ENCODE measurements at places on chromosomes 2 and 18.

DNA sequence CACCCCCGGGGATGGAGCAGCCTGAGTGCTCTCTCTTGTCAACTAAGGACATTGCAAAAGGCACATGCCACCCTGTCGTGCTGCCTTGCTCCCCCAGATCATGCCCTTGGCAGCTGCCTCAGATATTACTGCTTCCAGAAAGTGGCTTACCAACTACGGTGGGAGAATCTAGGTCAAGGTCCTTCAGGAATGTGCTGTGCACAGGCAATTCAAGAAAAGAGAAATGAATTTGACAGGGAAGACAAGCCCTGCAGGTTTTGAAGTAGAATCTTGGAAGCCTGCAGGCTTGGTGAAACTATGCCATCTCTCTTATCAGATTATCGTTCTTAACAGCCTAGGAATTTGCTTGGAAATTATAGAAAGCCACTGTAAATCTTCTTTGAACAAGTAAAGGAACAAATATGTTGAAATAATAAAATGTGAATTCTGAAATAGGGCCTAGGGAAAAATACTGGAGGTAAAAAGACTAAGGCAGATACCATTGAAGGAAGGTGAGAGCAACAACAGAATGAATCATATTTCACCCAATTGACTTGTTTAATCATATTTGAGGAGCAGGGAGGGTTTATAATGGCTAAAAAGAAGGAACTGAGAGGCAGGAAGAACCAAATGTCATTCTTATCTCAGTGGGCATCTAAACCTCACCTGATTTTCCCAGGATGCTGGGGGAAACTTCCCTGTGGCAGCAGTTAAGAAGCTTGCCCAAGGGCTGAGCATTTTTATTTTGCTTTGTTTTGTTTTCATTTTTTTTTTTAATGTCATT is 94.0 kb upstream of the GLS start:
- DNase-seq: no peak

DNA sequence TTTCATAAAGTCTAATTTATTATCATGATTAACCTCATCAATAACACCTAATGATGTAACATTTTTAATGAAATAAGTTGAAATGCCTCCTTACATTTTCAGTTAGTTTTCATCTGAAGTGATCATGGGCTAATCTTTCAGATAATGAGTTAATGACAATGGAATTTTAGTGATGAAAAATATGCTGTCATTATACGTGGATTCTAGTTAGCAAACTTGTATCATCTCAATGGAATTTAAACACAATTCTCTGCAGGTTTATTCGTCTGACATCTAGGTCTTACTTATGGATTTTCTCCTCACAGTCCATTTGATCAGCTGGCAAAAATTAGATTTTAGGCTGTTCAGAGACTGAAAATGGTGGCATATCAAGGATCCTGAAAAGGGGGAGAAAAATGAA is 885.0 kb downstream of the SLC4A3 start:
- no peak for DNase-seq

DNA sequence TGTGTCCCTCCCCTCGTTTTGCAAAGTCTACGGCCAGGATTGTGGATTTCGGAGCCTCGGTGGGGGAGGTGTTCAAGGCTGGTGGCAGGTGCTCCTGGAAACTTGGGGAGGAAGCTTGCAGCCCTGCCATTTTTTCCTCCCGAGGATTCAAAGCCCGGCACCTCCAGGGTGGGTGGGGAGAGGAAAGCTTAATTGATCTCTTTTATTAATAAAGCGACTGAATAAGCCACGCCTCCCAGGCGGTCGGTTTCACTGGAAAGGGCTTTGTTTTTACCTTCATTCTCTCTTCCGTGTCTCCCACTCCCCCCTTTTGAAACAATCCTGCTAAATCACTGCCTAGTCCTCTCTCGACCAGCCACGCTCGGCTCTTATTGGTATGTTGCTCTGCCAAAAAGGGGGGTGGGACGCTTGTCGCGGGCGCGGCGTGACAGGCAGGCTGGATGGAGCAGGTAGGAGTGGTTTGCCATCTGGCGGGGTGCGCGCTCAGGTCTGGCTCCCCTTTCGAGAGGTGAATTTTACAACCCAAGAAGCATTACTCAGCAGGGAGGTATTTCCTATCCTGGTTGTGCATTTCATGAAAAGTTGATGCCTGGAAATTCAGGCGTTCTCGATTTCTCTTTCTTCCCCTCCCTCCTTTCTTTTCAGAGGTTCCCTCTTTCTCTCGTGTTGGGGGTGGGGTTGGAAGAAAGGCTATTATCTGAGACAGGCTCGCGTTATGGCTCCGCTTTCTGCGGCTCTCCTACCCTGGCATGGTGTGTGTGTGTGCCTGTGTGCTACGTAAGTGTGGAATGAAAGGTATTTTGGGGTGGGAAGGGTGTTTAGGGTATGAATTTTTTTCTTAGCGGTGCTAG is 1.4 kb downstream of the NEDD4L start:
- DNase-seq: peak; percentile 13

GRCh38 chr2:119463136-119463535 is 31.5 kb downstream of the TMEM37 start:
- no peak for DNase-seq

DNA sequence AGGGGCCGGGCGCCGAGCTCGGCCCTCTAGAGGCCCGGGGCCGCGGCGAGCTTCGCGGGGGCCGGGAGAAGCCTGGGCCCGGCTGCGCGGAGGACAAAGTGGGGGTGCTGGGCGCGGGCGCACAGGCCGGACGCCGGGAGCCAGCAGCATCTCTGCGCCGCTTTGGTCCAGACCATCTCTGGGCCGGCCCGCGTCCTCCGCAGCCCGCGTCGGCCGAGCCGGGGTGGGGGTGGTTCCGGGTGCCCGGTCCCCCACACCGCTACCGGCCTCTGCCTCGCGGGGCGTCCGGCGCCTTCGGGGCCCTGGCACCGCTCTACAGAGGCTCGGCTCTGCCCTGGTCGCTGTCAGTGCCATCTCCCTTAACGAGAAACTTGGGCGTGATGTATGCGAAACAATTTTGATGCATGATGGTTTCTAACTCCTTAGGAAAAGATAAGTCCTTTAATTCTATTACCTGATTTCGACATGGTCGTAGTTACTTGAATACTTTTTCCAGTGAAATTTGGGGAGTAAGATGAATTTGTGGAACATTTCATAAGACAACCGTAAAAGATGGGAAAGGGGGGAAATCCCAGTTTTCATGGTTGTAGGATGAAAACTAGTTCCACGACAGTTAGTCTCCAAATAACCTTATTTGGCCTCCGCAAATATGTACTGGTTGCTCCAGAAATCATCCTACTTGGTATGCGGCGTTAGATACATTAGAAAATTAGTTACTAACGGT is 562 bp downstream of the TWSG1 start:
- DNase-seq: peak; percentile 58

DNA sequence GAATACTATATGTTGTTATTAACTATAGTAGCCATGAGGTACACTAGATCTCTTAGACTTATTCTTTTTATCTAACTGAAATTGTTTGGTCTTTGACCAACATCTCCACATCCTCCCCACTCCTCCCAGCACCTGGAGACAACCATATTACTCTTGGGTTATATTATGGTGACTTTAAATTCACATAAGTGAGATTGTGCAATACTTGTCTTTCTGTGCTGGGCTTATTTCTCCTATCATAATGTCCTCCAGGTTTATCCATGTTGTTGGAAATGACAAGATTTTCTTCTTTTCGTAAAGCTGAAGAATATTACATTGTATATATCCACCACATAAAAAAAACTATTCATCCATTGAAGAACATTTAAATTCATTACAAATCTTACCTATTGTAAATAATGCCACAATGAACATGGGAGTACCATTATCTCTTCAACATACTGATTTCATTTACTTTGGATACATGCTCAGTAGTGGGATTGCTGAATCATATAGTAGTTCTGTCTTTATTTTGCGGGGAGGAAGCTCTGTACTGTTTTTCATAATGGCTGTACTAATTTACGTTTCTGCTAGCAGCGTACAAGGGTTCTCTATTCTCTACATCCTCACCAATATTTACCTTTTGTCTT is 159.2 kb upstream of the SCN7A start:
- DNase-seq: no peak

- no peak for DNase-seq
Observed at GRCh38 chr2:105114551-105114950, 76.7 kb downstream of the MRPS9 start.

- peak; percentile 51 for DNase-seq
Observed at GRCh38 chr2:53969968-53970723, 647 bp downstream of the PSME4 start.

DNA sequence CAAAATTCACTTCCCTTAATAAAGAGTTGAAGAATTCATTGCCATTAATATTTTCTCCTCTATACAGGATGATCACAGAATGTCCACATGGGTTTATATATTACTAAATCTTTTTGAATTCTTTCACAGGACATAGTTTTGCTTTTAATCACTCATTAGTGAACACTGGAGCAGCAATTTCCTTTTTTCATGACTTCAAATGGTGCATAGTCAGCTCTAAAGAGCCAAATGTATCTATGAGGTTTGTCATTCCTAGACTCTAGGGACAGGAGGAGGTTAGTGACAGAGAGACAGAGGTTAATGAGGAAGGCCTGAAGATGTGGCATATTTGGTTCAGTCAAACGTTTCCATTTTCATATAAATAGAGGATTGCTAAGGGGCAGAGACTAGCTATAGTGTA is 111.8 kb downstream of the FSHR start:
- DNase-seq: no peak

DNA sequence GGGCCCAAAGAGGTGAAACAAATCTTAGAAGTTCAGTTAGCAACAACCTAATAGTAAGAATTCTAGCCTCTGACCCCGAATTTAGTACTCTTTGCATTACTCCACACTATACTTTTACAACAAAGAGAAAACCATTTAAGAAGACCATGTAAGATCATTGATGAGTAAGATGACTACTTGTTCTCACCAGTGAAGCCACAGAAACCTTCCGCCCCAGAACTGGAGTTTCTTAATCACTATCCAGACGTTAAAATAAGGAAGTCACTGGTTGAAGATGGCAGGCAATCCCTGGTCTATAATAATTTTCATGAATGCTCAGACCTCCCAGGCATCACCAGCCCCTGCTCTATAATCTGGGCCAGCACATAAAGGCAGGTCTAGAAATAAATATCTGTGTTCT is 95.0 kb downstream of the TMEM163 start:
- peak; percentile 19 for DNase-seq

- DNase-seq: peak; percentile 36
Observed at GRCh38 chr2:64214281-64215115, 70.3 kb upstream of the PELI1 start.

DNA sequence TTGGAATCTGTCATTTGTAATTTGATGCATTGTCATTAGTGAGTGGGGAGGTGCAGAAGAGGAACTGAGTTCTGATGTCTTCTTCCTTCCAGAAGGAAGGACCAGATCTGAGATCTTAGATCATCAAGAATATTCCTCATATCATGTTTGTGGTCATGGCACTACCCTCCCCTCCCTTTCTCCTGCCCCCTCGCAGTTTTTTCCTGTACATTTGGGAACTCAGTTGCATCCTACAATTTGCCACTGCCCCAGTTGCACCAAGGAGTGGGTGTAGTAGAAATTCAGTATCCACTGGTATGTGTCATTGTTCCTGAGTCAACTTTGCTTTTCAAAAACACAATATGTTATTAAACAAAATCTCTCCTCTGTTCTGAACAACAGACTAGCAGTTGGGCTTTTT is 26.6 kb upstream of the ACVR1 start:
- DNase-seq: no peak

- no peak for DNase-seq
Observed at GRCh38 chr2:157107460-157107859, 150.0 kb upstream of the GALNT5 start.
